Frontal cortex (tissue), 4 donors: ENCODE measurements at places on chromosomes 7 and 10.

GRCh38 chr10:24551161-24551560 is 172.5 kb downstream of the ARHGAP21 start:
- no peak for DNase-seq

- DNase-seq: no peak
These were observed 50.3 kb downstream of the CSTF2T start for GRCh38 chr10:51649064-51649463.

- DNase-seq: no peak
These were observed 242.7 kb downstream of the KIF20B start for GRCh38 chr10:89944138-89944537.

GRCh38 chr7:69259445-69259844 is 338.8 kb upstream of the AUTS2 start:
- no peak for DNase-seq

DNA sequence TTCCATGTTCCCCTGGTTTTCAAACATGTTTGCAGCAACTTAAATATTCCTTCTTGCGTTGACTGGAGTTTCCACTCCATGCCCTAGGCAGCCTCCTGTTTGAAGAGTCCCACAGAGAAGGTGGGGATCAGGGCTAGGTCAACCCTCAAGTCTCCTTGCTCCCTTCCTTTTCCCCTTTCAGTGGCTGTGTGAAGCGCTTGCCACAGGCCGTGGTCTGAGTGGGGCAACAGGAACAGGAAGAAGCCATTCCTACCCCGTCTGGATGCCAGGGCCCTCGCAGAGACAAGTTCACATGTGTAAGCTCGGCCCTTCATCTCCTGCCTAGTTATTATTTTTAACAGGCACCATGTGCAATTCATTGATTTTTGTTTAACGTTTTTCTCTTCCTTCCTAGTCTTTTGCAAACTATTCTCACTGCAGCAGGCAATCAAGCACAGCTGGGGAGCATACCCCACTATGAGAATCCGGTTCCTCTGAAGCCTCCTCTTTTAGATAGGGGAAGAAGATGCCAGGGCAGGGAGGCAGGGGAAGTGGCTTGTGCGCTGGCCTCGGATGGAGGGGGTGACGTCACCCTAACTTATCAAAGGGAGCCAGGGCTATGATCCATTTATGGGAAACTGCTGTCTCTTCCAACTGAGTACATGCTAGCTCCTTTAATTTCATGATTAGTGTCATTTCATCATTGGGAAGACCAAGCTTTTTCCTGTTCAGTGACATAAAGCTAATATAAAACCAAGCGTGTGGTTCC is 64.2 kb downstream of the PRLHR start:
- no peak for DNase-seq

DNA sequence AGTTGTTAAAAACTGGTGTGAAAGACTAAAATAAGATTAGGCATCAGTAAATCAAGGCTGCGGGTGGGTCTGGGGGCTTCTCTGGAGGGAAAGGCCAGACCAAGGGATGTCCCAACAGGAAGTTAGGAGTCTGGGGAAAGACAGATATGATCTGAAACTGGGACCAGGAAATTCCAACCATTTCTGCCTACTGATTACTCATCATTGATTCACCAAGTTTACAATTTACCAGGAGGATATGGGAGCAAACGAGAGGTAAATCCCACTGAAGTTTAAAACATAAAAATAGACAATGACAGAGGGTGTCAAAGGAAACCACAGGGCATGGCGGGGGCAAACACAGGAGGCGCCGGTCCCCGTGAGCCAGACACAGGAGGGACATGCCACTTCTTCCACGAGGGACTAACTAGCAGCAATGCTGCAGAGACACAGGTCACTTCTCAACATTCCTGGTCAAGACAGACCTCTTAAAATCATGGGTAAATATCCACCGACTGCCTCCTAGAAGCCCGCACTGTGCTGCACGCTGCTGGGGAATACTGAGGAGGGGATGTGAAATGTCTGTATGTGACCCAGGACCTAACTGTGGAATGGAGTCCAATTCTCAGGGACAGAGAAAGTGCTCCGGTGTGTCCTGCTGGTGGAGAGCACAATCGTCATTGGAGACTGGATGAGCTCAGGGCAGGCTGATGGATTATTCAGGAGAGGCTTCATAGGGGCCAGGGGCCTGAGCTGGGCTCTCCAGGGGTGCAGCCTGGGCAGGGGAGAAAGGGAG is 153.4 kb upstream of the KLF14 start:
- no peak for DNase-seq

- no peak for DNase-seq
These were observed 44.8 kb upstream of the LOXL4 start for GRCh38 chr10:98312822-98313221.
